ENCODE measurements at places on chromosomes 3 and 15.

DNA sequence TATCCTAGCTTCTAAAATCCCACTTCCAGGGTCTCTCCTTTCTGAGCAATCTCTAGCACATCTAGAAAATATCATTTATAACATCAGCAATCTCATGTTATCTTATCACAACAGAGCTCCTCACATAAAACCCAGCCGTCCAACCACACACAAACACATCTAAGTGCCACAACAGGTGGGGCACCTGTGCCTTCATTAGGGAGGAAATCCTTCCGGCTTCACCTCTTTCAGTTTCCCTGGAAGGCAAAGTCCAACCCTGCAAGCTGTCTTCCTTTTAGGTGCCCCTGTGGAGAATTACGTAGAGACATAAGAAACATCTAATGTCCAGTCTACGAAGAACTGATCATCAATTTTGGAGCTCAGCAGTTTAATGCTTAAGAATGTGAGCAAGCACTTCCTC is 1.6 kb downstream of the ZDHHC3 start:
- DNase-seq, result no peak

- no peak for DNase-seq
These were observed 407.1 kb downstream of the ZPLD1 start for GRCh38 chr3:102841866-102842265.

DNA sequence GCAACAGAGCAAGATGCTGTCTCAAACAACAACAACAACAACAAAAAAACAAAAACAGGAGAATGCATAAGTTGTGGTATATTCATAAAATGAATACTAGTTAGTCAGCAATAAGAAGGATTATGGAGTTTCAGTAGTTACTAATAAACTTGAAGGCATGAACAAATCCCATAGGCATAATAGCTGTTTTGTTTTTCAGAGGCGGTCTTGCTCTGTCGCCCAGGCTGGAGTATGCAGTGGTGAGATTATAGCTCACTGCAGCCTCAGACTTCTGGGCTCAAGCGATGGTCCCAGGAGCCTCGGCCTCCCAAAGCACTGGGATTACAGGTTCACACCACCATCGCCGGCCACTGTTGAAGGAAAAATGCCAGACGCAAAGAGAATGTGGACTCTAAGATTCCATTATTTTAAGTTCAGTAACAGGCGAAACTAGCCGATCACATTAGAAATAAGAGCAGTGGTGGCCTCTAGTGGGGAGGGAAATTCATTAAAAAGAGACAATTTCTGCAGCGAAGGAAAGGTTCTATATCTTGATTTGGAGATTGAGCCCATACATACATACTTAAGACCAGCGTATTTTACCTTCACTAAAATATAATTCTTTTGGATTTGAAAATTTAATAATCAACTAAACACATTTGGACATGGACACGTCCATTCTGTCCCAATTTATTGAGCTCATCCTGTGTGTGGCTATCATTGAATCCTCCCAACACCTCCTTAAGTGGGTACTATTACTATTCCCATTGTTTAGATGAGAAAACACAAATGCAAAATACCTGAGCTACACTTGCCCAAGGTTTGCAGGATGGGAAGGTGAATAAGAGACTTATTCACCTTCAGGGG is 27.4 kb upstream of the HDAC11 start:
- peak; percentile 34 for DNase-seq

GRCh38 chr15:70505936-70506912 is 257.1 kb downstream of the UACA start:
- DNase-seq, result no peak

- DNase-seq, result no peak
These were observed 339.6 kb downstream of the EPHB1 start for GRCh38 chr3:135134684-135135075.

DNA sequence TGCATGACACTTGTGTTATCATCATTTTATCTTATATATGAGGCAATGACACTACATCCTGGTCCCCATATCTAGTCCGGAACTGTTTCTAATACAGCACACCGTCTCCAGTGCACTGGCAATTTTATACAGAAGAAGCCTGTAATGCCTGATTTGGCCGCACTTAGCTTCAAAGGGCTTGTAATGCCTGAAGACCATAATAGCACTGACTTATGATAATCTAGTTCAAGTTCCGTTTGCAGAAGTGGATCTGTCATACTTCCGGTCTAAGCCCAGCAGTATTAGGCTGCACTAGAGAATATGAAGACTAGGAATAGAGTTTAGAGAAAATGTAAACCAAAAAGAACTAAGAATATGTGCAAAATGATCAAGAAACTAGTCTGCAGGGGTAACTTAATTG is 1.3 kb downstream of the BNIP2 start:
- DNase-seq, result no peak

DNA sequence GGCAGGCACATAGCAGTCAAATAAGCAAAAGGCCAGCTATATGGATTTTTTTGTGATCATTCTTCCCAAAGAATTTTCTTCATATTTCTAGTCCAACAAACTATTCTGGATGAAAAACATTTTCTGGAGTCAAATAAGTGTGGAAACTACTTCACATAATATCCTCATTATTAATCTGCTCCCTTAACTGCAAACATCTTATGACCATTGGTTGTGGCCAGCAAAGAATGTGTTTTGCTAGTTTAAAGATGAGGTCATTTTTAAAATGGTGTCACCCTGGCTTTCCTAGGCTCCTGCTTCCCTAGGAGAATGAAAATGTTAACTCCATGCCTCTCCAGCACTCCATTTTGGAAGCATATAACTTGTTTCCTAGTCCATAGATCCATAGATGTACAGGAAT is 118.8 kb downstream of the SST start:
- no peak for DNase-seq

- no peak for DNase-seq
These were observed 27.4 kb downstream of the CALML4 start for GRCh38 chr15:68177742-68178141.

DNA sequence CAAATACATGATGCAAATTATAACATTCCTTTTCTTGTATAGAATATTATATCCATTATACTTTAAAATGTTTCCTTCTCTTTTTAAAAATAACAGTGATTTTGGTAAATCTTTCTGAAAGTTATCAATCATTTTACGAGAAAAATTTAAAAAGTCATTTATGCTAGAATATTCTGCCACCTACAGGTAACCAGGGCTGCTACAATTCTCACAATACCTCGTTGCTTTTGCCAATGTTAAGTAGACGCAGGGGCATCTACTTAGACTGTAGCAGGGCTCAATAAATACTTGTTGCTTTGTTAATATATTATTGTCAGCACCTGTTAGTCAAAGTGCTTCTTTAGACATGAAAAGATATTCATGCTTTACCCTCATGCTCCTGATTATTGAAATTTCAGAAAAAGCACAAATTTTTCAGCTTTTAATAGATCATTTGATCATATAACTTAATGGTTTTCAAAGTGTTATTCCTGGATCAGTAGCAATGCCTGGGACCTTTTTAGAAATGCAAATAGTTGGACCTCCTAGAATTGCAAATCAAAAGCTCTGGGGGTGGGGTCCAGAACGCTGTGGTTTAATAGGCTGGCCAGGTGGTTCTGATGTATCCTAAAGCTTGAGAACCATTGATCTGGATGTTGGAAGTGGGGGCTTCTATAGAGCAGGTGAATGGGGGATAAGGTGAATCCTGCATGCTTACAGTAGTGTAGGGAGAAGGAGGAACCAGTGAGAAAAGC is 223.6 kb upstream of the PDZRN3 start:
- peak; percentile 25 for DNase-seq

DNA sequence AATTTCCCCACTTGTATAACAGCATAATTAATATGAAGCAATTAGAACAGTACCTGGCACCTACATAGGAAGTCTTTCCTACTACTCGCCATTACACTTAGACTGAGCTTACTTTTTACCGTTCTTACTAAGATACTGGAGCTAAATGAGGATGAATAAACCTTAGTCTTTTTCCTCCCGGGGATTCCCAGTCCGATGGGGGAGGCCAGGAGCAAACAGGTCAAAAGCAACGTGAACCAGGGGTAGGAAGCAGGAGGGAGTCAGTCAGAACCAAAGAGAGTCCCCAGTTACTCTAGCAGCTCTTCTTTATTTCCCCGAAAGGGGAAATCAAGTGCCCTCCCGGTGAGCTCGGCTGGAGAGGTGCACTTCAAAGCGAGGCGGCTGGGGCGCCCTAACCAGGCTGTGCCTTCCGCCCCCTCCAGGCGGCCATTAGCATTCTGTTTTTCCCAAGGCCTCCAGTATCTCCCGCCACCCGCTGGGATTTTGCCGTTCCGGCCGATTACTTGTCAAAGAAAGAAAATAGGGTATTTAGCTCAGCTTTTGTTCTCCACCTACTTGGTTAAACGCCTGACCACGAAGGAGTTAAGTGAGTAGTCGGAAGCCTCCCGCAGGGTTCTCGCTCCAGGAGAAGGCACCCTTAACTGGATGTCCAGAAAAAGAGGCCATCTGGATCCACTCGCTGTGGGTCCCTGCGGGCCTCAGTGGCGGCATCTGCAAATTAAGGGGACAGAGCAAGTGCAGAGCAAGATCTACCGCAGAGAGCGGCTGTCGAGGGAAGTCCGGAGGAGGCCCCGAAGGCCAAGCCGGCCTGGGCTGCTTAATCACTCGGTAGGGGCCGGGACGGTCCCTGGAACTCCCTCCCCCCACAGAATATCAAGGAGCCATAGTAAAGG is 6.3 kb upstream of the EOMES start:
- DNase-seq, result peak; percentile 54

GRCh38 chr3:129663045-129663446 is 56.6 kb upstream of the PLXND1 start:
- DNase-seq, result no peak

DNA sequence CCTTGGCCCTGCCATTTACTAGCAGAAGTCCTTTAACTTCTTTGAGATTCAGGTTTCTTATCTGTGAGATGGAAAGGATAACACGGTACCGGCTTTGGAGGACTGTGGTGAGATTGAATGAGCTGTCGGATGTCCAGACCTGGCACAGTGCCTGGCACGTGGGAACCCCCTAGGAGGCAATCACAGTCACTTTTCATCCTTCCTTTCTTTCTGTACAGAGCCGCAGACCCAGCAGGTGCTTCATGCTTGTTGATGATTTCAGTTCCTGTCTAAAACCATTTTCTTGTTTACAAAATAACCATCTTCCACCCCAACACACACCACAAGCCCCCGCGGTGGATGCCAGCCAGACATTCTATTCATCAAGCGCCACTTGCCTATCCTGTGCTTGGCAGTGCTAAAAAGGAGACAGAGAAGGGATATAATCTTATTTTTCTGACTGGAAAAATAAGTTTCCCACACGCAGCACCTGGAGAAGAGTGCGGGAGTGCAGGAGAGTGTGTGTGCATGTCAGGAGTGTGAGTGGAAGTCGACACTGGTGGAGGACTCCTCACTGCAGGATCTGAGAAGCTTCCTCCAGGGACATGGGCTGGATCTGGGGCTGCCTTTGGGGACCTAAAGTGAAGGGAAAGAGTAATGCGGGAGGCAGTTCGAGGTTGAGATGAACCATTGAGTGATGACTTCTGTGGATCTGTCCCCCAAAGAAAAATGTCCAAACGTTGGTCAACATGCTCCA is 85.7 kb downstream of the ST6GAL1 start:
- DNase-seq, result no peak

GRCh38 chr15:62469874-62470688 is 305.0 kb upstream of the C2CD4B start:
- no peak for DNase-seq

GRCh38 chr3:108202834-108203233 is 19.4 kb downstream of the IFT57 start:
- peak; percentile 8 for DNase-seq

DNA sequence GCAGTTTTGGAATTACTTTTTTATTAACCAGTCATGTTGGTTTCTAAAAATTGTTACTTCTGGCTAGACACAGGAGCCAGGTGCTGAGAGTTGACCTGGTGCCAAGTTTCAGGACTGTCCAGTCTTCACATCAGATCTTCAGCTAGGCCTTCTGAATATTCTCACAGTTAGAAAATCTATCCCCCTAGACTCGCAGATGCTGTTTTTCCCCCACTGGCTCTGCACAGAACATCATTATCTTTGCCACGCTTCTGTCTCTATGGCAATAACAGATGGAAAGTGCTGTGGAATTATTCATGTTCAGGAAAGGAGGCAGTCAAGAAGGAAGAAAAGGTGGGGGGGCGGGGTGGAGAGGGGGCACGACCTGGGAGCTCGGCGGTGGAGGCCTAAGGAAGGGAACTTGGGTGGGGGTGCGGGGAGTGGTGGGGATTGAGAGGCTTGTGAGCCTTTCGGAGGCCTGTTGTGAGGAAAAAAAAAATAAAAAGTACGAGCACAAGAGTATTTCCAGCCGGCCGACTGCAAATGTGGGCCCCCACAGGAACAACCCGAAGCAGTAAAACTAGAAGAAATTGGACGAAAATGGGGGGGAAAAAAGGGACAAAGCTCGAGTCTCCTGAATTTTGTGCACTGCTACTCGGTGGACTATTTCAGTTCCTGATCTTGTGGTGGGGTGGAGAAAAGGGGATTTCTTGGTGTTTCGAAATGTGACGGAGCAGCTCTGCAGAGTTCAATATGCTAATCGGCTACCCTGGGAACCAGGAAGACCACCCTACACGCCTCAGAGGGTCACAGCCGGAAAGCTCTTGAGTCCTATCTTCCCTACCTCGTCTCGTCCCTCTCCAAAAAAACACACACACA is 1.5 kb upstream of the SKIL start:
- no peak for DNase-seq

DNA sequence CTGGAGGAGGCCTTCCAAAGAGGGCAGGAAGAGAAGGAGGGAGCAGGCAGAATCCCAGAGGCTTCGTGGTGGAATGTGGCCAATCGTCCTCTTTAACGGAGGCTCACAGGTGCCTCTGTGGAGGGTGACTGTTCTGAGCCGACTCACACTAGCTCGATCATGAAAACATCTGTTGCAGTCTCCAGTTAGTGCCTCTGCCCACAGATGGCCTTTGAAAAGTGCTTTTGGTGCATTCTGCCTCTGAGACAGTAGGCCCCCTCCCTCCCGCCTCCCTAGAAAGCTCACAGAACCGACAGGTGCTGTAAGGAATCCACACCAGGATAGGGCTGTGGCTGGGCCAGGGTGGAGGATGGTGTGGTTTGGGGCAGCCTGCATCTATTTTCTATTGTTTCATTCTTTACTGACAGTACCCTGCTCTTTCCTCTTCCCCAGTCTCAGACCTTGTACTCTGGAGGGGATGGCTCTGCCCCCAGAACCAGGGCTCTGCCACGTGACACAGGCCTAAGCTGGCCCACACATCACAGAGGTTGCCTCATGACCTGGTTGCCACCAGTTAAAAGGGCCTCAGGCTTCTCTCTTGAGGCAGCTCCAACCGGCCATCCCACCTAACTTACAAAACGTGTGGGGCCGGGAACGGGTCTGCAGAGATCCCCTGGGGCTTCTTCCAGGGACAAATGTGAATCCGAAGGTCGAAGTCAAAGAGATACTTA is 27.2 kb upstream of the PIGZ start:
- no peak for DNase-seq

DNA sequence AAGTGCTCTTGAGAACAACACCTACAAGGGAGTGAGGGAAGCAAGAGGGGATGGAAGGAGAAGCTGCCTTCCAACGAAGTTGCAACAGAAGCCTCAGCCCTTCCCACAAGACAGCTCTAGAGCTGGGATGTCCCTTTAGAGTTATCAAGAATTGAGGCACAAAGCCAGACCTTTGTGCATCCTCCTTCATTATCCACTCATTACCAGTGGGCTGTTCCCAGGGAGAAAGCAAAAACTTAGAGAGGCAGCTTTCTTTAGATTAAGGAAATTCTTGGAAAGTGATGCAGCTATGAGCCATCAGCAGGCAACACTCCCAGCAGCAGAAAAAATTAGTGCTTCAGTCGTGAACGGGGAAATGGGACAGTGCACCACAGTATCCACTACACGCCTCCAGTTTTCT is 10.6 kb upstream of the CD96 start:
- DNase-seq, result no peak

GRCh38 chr3:141644931-141645330 is 93.2 kb upstream of the RNF7 start:
- peak; percentile 65 for DNase-seq

All from HEK293T (cell line).